Stimulated activated CD4-positive, alpha-beta T cell treated with anti-CD3 and anti-CD28 coated beads, TNF-alpha, amount 100 ng/mL, for 48 hours (primary cell): ENCODE measurements at places on chromosomes 4 and X.

DNA sequence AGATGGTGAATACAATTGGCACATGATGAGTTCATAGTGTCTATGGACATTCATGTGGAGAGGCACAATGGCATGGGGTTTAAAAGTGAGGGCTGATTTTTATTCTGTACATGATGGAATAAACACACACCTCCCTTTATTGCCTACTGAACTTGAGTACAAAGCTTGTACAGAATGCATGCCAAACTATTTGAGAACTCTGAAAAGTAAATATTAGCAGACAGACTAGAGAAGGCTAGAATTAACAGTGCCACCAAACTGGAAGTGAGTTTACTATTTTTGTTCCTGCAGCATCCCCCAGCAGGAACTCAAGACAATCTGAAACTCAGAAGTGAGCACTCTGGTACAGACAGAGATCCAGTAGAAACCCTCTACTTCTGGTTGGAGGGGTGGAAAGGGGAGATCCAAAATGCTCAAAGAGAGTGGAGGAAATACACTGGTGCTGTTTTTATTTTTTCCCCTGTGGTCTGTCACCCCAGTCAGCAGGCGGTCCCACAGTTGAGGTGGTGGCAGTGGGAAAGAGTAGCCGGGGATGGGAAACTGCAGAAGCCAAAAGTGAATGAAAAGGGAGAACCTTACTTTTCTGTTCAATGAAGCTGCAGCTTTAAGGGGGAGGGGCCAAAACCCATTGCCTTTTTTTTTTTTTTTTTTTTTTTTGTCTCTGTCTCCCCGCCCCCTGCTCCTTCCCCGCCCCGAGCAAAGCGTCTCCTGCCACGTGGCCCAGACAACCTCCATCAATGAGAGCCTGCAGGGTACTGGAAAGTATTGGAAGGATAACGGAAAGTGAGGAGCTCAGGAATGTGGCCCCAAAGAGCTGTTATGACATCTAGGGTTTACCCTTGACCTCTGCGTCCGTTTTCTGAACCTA lies 20.5 kb downstream of the AKAP4 start:
- no peak for DNase-seq

DNA sequence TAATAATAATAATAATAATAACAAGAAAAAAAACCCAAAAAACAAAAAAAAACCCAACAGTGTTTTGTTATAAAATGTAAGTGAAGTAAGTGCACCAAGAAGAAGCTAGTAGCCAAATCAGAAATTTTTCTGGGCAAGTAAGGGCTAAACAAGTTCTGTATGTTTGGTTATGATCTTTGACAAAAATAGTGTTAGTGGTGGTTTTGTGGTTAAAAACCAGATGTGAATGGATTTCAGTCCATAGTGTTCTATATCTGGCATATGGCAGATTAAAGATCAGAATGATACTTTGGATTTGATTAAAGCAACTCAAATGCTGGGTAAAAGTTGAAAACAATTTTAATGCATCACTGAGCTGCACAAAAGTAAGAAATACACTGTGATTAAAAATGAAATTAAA lies 116.5 kb upstream of the NDST4 start:
- no peak for DNase-seq

GRCh38 chr4:47704693-47705325 lies 133.1 kb downstream of the CORIN start:
- peak; percentile 1 for DNase-seq

- DNase-seq = no peak
Measured at GRCh38 chrX:56569378-56570057, 6.1 kb downstream of the UBQLN2 start.

DNA sequence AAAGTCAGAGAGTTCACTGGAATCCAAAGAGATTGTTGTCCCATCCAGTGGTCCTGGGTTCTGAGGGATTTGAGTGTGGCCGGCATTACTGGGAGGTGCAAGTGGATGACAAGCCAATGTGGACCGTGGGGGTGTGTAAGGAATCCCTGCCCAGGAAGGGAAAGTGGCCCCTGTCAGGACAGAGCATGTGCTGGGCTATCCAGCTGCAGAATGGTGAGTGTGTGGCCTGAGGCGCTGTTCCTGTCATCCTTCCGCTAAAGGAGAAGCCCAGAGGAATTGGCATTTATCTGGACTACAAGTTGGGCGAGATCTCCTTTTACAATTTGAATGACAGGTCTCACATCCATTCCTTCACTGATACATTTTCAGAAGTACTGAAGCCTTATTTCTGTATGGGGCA lies 20.4 kb upstream of the TRIM60 start:
- no peak for DNase-seq

- DNase-seq = no peak
Measured at GRCh38 chr4:24850674-24851073, 55.3 kb downstream of the SOD3 start.

- no peak for DNase-seq
Measured at GRCh38 chrX:9560219-9560618, 95.4 kb downstream of the TBL1X start.

DNA sequence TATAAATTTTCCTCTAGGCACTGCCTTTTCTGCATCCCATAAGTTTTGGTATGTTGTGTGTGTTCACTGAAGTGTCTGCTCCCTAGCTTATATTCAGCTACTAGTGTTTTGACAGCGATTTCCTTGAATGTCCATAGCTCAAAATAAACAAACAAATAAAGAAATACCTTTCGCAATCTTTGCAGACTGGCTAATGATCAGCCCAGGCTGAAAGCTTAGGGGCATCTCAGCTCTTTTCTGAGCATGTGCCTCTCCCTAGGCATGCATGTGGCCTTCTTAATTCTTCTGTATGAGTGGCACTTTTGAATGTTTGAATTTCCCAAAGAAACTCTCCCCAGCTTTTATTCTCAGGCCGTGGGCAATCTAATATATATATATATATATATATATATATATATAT lies 44.6 kb upstream of the SHROOM4 start:
- DNase-seq = no peak

GRCh38 chrX:14922437-14922836 lies 49.2 kb downstream of the MOSPD2 start:
- DNase-seq = no peak
